ENCODE measurements at places on chromosomes 16 and 17.

DNA sequence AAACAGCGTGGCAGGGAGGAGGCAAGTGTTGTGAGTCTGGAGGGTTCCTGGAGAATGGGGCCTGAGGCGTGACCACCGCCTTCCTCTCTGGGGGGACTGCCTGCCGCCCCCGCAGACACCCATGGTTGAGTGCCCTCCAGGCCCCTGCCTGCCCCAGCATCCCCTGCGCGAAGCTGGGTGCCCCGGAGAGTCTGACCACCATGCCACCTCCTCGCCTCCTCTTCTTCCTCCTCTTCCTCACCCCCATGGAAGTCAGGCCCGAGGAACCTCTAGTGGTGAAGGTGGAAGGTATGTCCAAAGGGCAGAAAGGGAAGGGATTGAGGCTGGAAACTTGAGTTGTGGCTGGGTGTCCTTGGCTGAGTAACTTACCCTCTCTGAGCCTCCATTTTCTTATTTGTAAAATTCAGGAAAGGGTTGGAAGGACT, at the start of gene CD19:
CD19 (plus strand) TSS at position 171 of the 425 bp plus-strand sequence; CDS start at position 201, 30 bp downstream.
- DNase-seq, result no peak

DNA sequence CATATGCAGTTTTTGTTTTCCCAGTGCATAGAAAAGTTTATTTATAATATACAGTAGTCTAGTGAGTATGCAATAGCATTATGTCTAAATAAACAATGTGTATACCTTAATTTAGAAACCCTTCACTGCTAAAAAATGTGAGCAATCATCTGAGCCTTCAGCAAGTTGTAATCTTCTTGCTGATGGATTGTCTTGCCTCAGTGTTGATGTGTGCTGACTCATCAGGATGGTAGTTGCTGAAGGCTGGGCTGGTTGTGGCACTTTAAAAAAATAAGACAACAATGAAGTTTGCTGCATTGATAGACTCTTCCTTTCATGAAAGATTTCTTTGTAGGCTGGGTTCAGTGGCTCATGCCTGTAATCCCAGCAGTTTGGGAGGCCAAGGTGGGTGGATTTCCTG, 13.9 kb upstream of the CAPNS2 start:
- DNase-seq, result no peak

DNA sequence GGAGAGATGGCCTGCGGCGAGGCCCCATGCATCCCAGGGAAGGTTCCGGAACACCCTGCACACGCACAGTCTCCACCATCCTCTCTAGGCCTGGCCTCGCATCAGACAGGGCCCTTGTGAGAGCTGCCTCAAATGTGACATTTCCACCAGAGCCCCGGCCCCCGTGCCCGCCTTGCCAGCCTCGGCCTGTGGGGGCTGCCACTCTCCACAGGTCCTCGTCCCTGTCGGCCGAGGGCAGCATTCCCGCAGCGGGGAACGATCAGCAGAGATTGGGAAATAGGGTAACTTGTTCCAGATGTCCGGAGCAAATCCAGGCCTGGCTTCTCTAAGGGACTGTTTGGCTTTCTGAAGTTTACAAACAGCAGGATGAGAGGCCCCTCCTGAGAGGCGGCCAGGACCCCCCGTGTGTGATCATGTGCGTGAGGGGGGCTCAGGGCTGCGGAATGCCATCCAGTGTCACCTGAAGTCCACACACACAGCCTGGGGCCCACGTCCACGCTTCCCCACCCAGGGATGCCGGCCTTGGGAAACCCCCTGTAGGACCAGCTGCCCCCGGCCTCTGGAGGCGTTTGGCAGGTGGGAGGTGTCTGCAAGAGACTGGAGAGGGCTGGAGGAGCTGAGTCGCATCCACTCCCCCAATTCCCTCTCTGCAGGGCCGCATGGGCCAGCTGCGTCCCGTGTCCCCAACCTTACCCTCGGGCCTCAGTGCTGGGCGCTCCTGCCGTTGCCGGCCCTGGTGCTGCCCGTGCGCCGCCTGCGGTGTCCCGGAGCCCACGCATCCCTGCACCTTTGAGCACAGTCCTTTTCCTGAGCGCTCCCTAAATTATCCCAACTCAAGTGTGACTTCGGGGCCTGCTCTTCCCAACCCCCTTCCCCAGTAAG, 70.4 kb downstream of the ZDHHC7 start:
- DNase-seq, result no peak

- no peak for DNase-seq
Measured at GRCh38 chr17:38881600-38882191, 11.8 kb downstream of the LASP1 start.

GRCh38 chr17:29757788-29758187, 135.1 kb upstream of the CORO6 start:
- no peak for DNase-seq

GRCh38 chr17:63479495-63480184, 2.8 kb downstream of the ACE start:
- no peak for DNase-seq

- DNase-seq, result no peak
Measured at GRCh38 chr17:73562896-73563295, 81.3 kb downstream of the SDK2 start.

Measured in activated naive CD8-positive, alpha-beta T cell treated with anti-CD3 and anti-CD28 coated beads, Interleukin-2, amount 50 U/mL, for 16 hours (primary cell).